ENCODE measurements at places on chromosomes 5 and 9. TPM values are rescaled to one million over a fixed set of nuclear protein-coding genes. Genes with fewer than 3 reads are reported as not detected.

- no peak for DNase-seq
These were observed 16.6 kb downstream of the UGT3A1 start for GRCh38 chr5:35974570-35974969.

DNA sequence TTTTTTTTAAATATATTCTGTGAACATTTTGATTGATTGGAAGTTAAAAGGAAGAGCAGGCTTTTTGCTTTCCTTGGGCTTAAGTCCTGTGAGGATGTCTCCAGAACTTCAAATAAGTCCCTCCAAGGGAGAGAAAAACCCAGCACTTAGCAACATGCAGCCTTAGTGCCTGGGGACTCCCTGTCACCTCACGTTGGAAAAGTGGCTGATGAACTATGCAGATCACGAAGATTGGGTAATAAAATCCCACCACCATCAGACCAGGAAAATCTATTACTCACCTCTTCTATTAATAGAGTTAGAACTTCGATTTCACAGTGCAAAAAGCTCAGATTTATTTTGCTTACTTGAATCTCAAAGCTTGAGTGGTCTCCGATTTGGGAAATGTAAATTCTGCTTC lies 507.0 kb downstream of the MAT2B start:
- no peak for DNase-seq

GRCh38 chr5:80234116-80234948 lies 21.5 kb downstream of the SERINC5 start:
- no peak for DNase-seq

- no peak for DNase-seq
These were observed 75.8 kb downstream of the POU5F2 start for GRCh38 chr5:93665648-93666047.

DNA sequence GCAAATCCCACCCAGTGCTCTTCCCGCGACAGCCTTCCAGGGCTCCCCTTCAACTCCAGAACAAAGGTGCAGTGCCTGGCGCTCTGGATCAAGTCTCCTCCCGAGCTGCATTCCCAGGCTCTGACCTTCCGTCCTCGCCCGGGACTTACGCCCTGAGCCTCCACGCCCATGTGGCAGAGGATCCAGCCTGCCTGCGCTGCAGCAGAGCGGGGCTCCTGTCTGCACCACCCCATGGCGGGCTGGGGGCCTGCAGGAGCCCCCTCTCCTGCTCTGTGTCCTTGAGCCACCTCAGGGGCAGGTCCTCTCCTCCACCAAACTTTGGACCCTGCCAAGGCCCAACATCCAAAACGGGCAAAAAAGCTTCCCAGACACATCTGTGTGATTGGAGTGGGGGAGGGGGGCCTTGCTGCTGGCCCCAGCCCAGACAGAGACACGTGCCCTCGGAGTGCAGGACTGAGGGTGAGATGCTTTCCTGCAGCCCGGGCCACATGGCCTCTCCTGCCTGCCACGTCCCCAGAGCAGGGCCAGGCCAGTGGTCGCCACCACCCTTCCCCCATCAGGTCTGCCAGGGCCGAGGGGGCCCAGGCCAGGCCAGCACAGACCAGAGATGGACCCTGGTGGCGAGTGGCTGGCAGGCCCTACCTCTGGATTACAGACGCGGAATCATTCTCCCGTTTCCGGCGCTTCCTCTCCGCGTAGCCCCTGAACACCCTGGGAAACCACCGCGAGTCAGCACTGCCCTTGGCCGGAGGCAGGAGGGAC lies 4.4 kb downstream of the NSMF start:
- DNase-seq = no peak

- no peak for DNase-seq
These were observed 67.3 kb downstream of the PARP8 start for GRCh38 chr5:50733741-50734140.

GRCh38 chr5:115671939-115672338 lies 46.1 kb upstream of the TMED7 start:
- no peak for DNase-seq

- DNase-seq = no peak
These were observed 676.4 kb downstream of the PRELID2 start for GRCh38 chr5:145158730-145159129.

DNA sequence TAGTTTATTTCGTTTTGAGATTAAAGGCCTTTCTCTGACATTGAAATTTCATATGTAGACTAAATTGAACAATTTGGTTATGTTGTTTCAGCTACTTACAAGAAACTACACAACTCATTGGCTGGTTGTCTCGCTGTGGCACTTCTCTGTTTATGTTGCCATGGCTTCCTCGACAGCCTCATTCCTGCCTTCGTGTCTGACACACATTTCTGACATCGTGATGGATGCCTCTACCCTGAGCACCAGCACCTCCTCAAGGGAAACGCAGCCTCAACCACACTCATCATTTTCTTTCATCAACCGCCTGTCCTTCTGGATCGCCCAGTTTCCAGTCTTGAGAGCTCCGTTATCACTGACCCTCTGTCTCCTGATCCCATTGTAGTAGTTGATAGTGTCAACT lies 562.8 kb downstream of the PDE4D start:
- no peak for DNase-seq

- no peak for DNase-seq
These were observed 20.6 kb downstream of the TUT7 start for GRCh38 chr9:86333651-86334050.

DNA sequence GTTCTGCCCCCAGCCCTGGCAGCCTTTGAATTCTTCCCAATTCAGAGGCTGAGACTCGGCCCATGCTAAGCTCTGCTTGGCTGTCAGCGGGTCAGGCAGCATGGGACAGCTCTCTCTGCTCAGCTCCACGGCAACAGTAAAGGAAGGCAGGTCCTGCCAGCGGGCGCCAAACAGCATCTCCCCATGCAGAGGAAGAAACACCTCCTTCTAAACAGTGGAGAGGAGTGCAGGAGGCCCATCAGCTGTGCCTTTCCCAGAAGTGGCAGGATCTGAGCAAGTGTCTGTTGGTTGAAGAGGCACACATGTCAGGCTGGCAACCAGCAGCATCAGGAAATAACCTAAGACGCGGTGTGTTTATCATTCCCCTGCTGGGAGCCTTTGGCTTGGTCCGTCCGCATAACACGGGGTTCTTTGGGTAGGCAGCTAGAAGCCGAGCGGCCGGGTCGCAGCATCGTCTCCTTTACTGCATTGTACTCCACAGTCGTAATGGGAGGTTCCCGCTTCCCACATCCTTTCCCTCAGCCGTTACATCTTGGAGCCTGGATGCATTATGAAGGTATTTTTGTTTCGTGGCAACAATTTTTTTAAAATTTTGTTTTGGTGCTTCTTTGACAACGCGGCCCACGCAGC lies 42.7 kb upstream of the NCS1 start:
- DNase-seq = no peak

ROR2 gene
- total RNA-seq = 2.0 TPM

FOXD4L6 gene
- not detected for total RNA-seq

LCN1 gene
- total RNA-seq = not detected

CARD9 gene
- 0.24 TPM for total RNA-seq

CTXN3 gene
- total RNA-seq = not detected

TMEM232 gene
- total RNA-seq = 0.32 TPM

TPD52L3 gene
- total RNA-seq = not detected

INSL4 gene
- total RNA-seq = not detected

PCDHA9 gene
- not detected for total RNA-seq
